ENCODE measurements at places on chromosomes 1 and 21.
A peak's percentile ranks its signal among the peaks of the same experiment; 100 is the strongest.

- DNase-seq, result no peak
These were observed 11.4 kb downstream of the MX2 start for GRCh38 chr21:41373253-41373652.

DNA sequence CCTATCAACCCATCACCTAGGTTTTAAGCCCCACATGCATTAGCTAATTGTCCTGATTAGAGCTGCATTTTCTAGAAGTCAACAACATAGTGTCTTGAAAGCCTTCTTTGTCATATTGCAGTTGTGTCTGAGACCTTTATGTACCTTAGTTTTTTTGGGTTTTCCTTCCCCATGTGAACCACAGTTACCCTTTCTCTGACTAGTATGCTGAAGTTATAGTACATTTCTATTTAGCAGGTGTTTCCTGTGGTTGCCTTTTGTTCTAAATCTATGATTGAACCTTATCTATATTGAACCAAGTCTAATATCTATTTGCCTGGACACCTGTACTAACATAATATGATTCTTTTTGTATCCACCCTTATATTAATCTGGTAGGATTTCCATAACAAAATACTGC is 135.6 kb downstream of the ST6GALNAC3 start:
- no peak for DNase-seq

GRCh38 chr1:33465316-33465715 is 7.1 kb upstream of the ZSCAN20 start:
- no peak for DNase-seq

DNA sequence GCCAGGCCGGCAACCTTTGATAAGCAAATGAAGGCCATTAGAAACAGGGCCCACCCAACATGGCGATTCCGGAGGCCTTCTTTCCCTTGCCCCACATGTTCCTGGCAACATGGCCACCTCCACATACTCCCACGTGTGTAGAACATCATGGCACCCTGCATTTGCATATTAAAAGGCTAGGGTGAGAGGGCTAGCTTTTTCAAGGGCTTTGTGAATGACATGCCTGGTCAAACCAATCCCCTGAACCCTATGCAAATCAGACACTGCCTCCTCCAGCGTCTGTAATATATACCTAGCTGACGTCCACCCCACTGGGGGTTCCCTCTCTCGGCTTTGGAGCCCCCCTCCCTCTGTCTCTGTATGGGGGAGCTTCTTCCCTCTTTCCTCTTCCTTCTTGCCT is 1.6 kb downstream of the ADCY10 start:
- no peak for DNase-seq

- peak; percentile 34 for DNase-seq
These were observed 64.1 kb downstream of the KIFAP3 start for GRCh38 chr1:170010443-170010842.

- DNase-seq, result peak; percentile 89
These were observed 144.7 kb upstream of the SPATA6 start for GRCh38 chr1:48616710-48617109.

DNA sequence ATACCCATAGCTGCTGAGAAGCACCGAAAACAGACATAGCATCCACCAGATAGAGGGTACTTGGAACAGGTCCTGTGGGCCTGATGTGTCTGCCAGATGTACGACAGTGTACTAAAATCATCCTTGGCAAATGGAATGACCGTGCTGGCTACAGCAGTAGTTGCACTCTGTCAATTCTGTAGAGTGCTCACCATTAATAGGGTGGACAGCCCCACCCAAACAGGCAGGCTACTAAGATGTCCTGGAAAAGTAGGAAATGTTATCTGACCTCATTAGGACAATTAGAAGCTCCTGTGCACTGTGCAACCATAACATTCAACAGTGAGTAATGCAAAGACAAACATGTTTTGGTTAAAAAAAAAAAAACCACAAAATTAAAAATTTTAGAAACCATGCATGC is 106.2 kb downstream of the PTPN14 start:
- no peak for DNase-seq

DNA sequence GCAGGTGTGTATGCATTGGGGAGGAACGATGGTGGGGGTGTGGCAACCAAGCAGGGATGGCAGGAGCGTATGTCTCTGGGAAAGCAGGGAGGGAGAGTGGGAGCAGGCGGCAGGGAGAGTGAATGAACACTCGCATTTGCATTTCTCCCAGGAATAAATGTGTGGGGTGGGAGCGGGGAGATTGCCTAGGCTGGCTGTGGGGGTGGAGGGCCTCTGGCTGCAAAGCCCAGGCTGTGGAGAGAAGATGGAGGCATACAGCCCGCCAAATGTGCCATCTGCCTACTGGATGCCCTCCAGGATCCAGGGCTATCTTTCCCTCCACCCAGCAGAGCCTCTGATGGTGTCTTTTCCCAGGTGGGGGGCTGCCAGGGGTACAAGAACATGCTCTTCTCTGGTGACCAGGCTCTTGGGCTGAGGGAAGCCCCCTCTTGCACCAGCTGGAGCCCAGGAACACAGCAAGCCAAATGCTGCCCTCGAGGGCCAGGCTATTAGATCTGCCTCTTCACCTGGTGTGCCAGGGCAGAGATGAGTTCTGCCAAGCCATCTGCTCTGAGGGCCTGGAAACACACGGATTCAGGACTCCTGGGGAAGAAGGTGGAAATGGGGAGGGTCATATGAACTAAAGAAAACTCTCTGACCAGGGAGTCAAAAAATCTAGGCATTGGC is 1.7 kb upstream of the OPTC start:
- DNase-seq, result no peak

DNA sequence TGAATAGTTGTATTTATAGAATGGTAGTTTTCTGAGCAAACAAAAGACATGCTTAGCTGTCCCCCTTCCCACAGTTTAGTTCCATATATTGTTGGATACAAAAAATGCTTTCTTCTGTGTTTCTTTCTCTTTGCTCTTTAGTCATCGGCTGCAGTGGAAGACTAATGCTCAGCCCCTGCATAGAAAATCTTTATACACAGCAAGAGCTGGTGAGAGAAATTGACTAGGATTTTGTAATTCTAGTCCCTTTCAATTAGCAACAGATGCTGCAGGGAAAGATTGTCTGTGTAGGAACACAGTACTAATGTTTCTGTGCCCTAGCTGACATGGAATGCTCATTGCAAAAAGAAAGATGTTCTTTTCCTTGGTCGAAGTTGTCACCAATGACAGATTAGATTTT is 200.9 kb downstream of the RPS6KC1 start:
- DNase-seq, result no peak

DNA sequence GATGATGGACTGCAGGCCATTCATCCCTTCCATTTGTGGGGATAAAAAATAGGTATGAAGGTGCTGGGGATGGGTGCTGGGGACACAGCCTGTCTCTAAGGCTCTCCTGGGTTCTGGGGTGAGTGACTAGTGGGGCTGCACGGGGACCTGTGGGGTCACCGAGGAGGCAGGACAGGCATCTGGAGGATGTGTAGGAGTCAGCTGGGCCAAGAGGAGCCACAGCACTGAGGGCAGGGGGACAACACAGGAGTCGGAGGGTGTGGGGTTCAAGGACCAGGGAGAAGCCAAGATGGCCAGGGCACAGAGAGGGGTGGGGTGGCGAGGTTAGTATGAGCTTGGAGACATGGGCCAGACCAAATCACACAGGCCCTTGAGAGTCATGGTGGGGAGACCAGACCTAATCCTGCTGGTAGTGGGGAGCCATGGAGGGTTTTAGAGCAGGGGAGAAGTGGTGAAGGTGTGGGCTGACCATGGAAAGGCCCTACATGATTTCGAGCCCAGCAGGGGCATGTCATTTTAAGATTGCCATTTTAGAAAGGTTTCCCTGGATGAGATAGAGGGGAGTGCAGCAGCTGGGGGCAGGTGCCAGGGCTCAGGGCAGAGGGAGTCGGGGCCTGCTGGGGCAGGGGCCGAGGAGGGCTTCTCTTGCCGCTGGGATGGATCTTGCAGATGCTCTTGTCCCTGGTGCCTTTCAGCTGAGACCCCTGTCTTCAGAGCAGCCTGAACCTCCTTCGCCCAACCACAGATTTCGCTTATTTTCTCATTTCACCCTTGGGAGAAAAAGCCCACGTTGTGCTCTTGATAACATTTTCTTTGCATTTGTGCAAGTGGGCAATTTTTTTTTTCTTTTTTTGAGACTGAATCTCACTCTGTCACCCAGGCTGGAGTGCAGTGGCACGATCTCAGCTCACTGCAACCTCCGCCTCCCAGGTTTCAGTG is 22.7 kb downstream of the SERINC2 start:
- no peak for DNase-seq

DNA sequence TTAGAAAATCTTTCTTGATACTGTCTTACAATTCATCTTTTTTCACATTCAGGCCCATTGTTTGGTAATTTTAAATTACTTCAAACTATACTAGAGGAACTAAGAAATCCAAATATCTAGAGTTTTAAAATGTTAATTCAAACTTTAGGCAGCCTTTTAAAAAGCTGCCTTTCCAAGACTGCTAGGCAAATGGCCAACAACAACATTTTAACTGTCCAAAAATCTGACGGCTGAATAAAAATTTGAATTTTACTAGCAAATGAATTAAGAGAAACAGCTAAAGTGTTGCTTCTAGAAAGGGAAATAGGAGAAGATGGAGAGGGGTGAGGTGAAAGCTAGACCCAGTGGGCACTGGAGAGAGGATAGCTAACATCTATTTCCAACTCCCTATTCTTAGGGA is 17.2 kb downstream of the DPYD start:
- DNase-seq, result no peak

DNA sequence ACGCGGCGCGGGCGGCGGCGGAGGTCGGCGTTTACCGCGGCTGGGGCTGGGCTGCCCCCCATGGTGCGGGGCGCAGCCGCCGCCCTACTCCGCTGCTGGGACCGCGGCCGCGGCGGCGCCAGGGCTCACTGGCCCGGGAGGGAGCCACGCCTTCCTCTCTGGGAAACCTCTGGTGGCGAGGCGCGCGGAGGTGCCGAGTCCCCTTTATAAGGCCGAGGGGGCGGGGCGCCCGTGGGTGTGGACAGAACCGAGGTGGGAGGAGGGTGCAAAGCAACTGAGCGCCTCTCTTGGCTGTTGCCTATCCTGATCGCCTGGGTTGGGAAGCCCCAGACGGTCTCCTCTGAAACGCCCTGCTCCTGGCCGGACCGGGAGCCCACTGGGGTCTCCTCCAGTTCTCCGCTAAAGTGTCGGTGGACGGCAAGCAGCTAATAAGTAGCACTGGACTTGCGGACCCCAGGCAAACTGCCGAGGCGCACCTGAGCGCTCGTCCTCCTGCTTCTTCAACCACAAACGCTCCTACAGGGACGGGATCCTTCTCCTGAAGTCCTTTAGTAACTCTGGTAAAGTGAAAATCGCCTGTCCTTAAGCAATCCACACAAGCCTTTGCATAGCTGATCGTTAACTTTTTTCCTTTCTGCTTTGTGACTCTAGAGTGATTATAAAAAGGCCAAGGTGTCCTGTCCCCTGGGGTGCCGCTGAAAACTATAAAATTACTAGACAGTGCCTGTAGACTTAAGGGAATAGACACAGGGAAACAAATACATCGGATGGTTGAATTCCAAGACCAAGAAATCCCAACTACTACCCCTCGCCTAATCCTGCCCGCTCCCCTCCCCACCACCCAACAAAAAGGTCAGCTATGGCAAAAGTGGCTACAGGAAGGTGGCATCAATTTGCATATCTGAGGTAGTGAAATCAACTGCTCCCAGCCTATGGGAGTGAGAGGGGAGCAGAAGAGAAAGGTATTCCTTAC is at the start of gene PTGER3:
Gene PTGER3 (minus strand): TSS at position 182 of the 973 bp plus-strand sequence. CDS start 239 bp downstream, outside the sequence.
- no peak for DNase-seq

DNA sequence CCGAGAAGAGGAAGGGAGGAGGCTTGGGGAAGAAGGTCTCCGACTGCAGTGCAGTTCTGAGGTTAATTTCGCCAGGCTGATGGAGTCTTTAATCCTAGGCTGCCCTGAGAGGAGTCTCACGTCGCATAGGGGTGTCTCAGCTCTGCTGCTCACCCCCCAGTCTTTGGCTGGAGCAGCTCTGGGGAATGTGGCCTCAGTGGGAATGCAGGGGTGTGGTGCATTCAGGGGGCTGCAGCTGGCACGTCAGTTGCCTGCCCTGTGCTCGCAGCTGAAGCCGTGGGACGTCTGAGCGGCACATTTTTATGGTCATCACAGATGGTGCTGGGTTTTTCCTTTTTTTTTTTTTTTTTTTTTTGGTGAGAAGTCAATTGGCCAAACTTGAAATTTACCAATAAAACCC is 38.2 kb downstream of the ACTN2 start:
- no peak for DNase-seq

DNA sequence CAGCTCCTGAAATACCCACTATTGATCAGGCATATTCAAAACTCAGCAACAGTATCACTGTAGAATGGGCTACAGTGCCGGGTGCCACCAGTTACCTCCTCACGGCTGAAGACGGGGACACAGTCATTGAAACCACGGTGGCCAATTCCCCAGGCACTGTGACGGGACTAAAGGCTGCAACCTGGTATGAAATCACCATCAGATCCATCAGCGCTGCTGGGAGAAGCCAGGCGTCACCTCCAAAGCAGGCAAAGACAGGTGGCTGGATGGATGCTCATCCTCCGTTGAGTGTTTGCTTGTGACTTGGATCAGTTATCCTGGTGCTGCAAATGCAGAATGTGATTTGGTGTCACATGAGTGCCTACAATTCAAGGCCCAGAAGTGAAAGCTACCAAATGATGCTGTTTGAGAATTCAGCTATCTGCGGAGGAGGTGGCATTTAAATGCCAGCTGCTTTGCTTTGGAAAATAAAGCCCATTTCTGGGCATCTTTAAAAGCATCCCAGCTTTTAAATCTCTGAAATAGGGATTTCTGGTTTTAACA is 5.1 kb downstream of the FNDC7 start:
- DNase-seq, result no peak

DNA sequence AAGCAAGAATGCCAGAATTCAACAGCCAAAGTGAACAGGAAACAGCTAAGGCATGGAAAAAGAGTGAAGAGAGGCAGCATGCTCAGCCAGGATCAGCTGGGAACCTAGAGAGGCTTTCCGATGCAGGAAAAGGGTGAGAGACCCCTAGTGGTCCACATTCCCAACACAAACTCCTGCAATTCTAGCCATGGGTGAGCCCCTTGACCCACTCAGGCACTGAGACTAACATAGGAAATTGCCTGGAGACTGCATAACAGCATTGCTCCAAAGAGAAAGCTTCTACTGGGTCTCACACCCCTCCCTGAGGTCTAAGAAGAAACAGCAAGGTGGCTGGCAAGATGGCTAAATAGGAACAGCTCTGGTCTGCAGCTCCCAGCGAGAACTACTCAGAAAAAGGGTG is 123.2 kb downstream of the LHX8 start:
- no peak for DNase-seq

DNA sequence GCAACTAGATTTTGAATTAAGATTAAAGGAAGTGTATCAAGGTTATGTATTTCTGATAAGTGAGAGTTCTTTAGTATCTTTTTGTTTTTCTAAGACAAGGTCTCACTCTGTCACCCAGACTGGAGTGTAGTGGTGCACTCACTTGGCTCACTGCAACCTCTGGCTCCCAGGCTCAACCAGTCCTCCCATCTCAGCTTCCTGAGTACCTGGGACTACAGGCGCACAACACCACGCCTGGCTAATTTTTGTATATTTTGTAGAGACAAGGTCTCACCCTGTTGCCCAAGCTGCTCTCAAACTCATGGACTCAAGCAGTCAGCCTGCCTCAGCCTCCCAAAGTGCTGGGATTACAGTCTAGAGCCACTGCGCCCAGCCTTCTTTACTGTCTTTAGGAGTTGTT is 33.7 kb downstream of the DHX9 start:
- no peak for DNase-seq

- no peak for DNase-seq
These were observed 11.2 kb upstream of the FOXO6 start for GRCh38 chr1:41350055-41350378.

Measured in NB4 (cell line).